Activated naive CD4-positive, alpha-beta T cell treated with anti-CD3 and anti-CD28 coated beads for 36 hours (primary cell): ENCODE measurements at places on chromosomes 6 and 20.

DNA sequence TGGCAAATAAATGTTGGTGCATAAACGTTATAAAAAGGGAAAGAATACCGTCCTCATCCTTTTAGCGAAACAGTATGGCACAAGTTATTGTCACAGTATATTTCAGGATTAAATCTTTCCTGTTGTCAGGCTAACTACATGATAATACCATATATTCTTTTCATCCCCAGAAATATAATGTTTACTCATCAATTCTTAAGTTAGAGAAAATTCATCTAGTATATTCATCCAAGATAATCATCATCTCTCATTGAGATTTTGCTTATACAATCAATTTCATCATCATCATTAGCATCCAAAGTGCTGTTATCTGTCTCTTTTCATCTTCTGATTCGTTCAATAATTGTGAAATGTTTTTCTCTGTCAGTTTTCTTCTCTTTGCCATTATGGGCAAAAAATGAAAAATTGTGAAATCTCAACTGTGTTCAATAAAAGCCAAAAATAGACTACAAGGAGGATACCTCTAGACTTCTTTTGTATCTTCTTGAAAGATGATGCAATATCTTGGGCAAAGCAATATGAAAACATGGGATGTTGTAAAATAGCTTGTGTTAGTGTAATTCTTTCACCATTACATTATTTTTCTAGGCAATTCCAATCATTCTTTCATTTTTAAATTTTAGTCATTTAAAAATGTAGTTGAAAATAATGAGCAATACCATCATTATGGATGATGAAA, 2.6 kb downstream of the SPACA1 start:
- no peak for DNase-seq

DNA sequence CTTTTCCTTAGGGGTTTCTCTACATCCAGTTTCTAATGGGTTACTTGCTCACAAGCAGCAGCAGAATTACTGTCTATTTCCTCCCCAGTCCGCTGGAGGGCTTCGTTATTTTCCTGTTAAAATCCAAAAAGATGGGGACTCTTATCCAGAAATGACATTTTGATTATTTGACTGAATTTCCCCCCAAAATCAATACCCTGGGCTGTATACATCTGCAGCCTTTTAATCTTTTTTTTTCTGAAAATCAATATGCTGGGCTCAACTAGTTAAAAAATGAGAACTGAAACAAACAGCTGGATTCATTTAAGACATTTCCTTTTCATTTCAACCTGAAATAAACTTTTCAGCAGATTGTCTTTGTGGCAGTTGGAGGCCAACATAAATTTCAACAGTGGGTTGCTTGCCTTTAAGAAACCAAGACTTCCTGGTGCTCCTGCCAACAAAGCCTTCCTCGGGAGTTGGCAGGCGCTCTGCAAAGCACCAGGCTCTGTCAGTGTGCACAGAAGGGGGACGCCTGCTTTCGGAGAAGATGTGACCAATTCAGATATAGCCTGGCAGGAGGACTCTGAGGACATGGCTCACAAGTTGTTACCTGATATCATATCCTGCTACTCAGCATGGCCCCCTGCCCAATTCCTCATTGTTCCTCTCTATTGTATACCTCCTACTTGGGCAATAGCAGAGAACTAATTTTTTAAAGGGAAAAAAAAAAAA, 204.7 kb upstream of the ARG1 start:
- DNase-seq: no peak

DNA sequence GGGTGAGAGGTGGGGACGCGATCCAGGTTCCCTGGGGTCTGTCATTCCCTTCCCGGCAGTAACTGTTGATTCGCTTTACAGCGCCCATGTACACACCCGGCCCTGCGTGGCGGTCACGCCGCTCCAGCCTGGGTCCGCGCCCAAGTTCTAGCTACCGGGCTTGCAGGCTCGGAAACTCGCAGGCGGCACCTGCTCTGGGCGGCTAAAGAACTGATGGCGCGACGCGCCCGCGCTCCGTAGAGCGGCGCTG, 1.4 kb upstream of the POU3F2 start:
- peak; percentile 39 for DNase-seq

- no peak for DNase-seq
Observed at GRCh38 chr6:132537145-132537544, 932 bp upstream of the TAAR9 start.

DNA sequence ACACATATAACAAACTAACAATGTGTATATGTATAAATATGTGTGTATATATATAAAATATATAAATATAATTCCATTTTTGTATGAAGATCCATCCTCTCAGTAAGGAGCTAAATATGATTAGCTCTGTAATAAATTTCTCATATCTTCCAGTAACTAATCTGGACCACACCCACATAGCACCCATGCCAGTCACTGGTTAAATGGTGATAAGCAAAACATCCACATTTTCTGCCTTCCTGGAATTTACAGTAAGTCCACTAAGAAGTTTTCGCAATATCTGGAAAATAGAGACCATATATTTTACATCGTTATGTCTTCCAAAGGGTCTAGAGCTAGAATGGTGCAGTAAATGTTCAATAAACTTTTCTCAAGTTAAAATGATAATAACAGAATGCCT, 151.5 kb upstream of the STMND1 start:
- DNase-seq: no peak

GRCh38 chr20:59794555-59794954, 138.9 kb downstream of the SYCP2 start:
- no peak for DNase-seq

GRCh38 chr20:50540620-50541605, 30.7 kb downstream of the PTPN1 start:
- DNase-seq: no peak

- DNase-seq: no peak
Observed at GRCh38 chr6:70706491-70707123, 38.9 kb downstream of the SMAP1 start.

DNA sequence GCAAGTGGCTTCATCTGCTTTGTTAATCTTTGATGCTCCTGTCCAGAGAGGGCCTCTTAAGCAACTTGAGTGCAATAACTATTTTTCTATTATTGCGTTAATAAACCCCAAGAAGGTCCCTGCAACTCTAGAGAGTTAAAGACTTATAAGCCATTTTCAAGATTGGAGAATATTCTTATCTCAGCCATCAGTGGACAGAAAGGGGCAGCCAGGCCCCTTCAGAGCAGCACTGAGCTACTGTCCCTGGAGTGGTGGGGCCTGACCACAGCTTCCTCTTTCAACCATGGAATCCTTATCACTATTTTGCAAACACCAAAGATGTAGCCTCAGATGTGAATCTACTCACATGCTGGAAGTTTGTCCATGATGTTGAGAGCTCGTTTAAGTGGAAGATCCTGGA, 2.8 kb upstream of the MAS1L start:
- DNase-seq: no peak

GRCh38 chr20:25452333-25452732, 44.9 kb downstream of the GINS1 start:
- no peak for DNase-seq

DNA sequence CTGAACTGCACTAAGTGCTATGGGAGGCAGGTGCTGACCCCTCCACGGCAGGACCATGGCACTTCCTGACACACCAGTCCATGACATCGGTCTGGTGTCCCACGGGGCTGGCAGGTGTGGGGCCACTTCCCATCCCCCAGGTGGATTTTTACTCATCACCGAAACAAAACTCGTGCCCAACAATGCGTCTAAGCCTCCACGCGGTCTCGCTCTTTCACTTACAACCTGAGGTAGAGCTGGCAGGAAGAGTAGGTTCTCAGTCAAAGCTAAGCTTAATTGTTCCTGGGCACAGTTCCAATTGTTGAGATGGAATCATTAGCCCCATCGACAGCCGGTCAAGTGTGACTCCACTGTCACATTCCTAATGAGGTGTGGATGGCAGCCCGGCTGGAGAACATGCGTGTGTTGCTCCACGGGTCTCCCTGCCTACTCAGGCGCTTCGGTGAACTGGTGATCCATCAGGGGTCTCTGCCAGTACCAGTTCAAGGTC, 125.7 kb downstream of the SLC23A2 start:
- DNase-seq: no peak

- DNase-seq: peak; percentile 25
Observed at GRCh38 chr20:1809131-1809572, 86.1 kb upstream of the SIRPA start.

- DNase-seq: no peak
Observed at GRCh38 chr6:134521116-134521501, 203.2 kb upstream of the SGK1 start.

GRCh38 chr20:37416848-37417616, 71.1 kb downstream of the SRC start:
- DNase-seq: no peak

DNA sequence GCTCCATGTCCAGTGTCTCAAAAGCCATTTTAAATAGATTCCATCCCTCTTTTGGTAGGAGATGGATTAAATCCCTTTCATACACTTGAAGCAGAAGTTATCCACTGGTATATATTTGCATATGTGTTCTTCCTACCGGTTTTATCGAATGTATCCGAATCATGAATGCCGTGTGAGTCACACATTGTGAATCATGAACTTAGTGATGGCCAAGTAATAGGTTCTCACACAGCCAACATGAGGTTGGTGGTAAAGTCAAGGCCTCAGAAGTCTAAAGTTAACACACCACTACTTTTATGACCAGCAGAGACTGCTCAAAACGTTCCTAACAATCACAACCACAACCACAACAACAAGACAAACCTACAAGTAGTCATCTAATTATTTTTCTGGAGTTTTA, 345.5 kb downstream of the THBS2 start:
- DNase-seq: no peak

DNA sequence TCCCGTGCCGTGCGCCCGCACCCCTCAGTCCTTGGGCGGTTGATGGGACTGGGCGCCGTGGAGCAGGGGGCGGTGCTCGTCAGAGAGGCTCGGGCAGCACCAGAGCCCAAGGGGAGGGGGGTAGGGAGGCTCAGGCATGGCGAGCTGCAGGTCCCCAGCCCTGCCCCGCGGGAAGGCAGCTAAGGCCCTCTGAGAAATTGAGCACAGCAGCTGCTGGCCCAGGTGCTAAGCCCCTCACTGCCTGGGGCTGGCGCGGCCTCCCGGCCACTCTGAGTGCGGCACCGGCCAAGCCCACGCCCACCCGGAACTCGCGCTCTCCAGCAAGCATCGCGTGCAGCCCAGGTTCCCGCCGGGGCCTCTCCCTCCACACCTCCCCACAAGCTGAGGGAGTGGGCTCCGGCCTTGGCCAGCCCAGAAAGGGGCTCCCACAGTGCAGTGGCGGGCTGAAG, 16.4 kb downstream of the SOX4 start:
- DNase-seq: no peak

DNA sequence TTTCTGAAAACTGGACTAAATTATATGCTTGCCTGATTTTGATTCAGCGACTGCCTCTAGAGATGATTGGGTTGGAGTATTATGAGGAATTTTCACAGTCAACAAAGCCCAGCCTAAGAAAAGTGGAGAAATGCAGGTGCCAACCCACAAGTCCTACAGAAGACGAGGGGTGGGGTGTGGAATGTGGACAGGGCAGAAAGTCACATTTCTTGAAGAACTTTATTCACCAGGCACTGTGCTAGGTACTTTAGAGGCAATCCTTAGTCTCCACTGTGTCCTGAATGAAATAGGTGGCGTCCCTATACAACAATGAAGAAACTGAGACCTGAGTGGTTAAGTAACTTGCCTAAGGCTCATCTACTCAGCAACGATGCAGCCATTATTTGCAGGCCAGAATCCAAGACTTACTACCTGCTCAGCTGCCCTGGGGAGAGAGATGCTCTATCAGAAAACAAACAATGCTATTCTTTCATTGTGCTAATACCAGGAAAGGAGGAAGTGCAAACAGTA, 106.3 kb downstream of the RNF144B start:
- DNase-seq: no peak

GRCh38 chr20:57260934-57261333, 5.5 kb downstream of the BMP7 start:
- DNase-seq: no peak

GRCh38 chr6:26126394-26127235, 39.4 kb downstream of the HFE start:
- DNase-seq: no peak

- DNase-seq: no peak
Observed at GRCh38 chr6:79538106-79538971, 1.1 kb upstream of the LCA5 start.

DNA sequence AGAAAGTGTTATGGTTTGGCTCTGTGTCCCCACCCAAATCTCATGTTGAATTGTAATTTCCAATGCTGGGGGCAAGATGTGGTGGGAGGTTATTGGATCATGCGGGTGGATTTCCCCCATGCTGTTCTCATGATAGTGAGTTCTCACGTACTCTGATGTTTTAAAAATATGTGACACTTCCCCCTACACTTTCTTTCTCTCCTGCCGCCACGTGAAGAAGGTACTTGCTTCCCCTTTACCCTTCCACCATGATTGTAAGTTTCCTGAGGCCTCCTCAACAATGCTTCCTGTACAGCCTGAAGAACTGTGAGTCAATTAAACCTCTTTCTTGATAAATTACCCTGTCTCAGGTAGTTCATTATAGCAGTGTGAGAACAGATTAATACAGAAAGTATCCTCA, 150.8 kb downstream of the TMEM200A start:
- peak; percentile 11 for DNase-seq

- no peak for DNase-seq
Observed at GRCh38 chr6:128605961-128606360, 85.6 kb upstream of the PTPRK start.

DNA sequence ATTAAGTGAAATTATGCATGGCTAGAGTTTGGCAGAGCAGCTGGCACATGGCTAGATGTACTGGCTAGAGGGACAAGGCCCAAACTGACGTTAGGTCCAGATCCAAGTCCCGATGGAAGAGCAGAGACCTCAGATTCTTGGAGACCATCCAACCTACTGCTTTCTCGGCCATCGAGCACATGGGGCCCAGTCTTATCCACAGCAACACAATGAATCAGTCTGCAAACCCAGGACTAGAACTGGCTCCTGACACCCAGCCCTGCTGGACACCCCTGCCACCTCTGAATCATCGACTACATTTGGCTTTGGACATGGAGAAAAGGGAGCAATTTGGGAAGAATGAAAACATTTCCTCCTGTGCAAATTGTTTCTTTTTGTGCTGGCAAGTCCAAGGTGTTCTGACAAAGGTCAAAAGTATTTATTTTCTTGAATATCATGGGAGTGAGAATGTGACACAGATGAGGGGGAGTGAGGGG, 23.9 kb upstream of the YWHAB start:
- DNase-seq: no peak

DNA sequence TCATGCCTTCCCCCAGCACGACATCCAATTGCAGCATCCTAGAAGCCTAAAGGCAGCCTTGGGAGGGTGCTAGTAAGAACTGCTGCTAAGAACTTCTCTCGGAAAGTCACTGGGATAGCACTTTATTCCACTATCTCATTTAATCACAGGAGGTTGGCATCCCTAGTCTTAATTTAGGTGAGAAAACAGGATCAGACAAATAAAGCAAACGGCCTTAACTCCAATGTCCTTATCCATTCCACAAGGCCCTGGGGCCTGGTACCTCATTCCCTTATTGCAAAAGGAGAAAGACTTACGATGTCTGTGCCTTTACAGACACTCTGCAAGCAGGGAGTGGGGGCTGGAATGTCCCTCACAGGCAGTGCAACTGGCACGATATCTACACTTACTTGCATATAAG, 60.7 kb downstream of the BFSP1 start:
- no peak for DNase-seq
